Left kidney (tissue), 8 donors: ENCODE measurements at places on chromosomes 5 and 9. TPM values are rescaled to one million over a fixed set of nuclear protein-coding genes. Genes with fewer than 3 reads are reported as not detected.

GRCh38 chr5:97417986-97418385 lies 234.9 kb upstream of the RIOK2 start:
- DNase-seq = no peak

DNA sequence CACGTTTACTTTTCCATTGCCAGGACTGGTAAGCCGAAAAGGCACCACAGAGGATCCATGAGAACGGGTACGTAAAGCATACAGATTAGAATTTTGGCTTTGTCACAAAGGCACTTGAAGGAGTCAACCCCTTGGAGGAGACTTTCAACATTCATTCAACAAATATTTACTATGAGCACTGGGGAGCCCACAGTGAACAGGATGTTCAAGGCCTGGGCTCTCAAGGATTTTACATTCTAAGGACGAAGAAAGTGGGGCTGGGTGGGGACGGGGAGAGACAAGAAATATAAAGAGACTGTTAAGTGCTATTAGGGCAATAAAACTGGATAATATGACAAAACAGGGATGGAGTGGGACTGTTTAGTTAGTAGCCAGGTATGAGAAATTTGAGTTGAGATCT lies 66.0 kb downstream of the KLF4 start:
- DNase-seq = no peak

- no peak for DNase-seq
Observed at GRCh38 chr5:84425365-84425881, 40.7 kb upstream of the EDIL3 start.

DNA sequence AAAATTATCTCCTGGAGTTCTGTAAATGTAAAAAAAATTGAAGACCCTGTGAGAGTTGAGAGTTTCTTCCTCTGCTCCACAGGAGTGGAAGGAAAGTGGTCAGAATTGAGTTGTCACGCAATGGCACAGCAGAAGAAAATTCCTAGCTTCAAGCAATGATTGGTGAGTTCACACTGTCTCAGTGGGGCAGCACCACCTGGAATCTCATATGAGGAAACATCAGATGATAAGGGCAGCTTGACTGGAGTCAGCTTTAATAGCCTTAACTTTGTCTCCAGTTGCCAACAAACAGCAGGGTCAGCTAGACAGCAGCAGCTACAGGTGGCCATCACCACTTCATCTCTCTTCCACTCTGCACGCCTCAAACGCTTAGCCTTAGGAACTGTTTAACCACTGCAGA lies 211.1 kb downstream of the EFNA5 start:
- DNase-seq = no peak

DNA sequence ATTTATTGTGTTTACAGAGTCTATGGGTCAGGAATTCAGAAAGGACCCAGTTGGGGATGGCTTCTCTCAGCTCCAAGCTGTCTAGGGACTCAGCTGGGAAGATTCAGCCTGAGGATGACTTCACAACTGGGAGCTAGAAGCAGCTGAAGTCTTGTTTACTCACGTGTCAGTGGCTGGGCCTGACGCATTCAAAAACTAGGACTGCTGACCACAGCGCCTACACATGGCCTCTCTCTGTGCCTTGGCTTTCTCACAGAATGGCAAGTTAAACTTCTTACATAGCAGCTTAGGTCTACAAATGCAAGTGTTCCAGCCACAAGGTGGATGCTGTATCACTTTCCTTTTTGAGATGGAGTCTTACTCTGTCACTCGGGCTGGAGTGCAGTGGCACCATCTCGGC lies 16.3 kb upstream of the PPP2CA start:
- no peak for DNase-seq

DNA sequence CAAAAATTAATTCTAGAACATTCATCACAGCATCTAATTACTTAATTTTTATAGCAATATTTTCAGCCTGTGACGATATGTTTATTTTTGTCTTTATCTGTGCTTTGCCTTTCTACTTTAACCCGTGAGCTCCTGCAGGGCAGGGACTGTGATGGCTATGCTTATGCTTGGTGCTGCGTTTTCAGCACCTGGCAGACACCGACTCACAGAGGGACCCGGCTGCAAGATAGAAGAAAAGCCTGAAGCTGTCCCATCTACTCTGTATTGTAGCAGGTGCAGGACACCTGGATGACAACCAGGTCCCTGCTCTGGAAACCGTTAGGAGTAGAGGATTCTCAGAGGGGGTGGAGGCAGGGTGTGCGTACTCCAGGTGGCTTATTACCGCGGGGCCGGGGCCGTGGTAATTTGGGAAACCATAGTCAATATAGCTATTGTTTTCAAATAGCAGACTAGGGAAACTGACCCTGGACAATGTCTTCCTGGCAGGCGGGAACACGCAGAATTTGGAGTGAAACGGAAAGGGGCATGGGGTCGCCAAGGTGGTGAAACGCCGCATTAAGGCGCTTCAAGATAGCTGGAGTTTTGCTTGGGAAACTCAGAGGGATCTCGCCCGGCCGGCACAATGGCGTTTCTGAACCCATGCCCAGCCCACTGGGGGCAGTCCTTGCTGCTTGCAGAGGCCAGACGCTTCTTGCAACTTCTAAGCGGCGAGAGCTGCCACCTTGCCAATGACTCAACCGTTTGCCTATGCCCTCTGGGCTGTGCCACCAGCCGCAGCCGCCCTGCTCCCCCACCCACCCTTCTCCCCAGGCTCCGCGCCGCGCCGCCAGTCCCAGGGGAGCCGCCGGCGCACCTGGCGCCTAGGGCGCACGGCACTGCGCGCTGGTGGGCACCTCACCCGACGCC lies 140.1 kb upstream of the PALM2AKAP2 start:
- DNase-seq = peak; percentile 34

DNA sequence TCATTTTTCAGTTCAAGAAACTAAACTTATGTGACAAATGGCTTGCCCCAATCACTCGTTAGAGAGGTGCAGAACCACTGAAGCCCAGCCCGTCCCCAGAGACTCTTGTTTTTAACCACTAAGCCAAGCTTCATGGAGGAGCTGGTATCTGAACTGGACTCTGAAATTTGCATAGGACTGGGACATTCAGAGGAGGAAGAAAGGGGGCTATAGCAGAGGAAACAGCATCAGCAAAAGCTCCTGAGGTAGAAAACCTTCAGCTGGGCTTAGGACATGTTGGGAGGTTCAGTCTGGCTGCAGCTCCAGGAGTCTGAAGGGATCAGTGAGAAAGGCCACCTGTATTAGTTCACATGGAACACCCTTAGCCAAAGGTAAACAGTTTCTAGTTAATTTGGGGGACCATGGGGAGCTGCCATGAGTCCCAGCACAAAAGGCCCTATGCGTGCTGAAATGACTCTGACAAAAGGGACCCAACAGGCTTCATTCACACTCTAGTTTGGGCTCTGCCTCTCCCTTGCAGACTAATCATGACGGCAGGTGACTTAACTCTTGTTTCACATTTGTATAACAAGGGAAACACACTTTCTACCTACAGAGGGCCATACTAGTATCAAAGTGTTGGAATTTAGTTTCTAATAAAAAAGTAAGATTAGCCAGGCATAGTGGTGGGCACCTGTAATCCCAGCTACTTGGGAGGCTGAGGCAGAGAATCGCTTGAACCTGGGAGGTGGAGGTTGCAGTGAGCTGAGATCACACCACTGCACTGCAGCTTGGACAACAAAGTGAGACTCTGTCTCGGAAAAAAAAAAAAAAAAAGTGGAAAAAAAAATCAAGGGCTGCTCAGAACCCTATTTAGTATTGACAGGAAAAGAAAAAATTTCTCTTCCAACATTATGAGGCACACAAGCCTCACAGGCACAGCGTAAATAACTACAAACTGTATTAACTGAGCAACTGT lies 10.2 kb downstream of the FBXO10 start:
- no peak for DNase-seq

DNA sequence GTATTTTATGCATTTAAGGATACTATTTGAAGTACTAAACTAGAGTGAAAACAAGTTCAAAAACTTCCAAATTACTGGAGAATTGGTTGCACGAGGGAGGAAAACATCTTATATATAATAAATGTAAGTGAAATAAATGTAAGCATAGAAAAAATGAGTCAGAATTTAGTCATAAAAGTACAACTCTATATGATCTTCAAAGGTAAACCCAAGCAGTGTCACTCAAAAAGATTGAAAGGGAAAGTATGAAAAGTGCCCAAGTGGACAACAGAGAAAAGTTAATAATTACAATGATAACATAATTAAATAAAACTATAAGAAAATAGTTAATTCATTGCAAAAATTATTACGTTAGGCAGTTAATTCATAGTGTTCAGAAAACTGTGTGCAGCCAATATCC lies 2288.5 kb upstream of the C9orf72 start:
- DNase-seq = no peak

- DNase-seq = no peak
Observed at GRCh38 chr9:68637020-68637419, 68.0 kb upstream of the PIP5K1B start.

DNA sequence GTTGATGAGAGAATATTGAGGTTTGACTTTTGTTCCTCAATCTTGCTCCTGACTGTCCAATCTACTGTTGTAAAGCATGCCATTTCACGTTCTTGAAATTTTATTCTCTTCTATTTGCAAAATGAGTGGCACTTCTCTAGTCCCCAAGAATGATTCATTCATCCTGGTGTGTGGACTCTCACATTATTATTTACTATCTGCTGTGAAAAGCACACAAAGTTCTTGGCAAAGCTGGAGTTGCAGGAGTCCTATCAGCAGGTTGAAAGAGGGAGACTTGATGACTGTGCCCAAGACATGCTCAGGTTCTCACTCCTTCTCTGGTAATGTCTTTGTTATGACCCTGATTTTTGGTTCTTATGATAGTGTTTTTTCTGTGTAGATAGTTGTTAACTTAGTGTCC lies 382.6 kb downstream of the DMRTA1 start:
- no peak for DNase-seq

GRCh38 chr5:149799119-149799623 lies 69.1 kb downstream of the PPARGC1B start:
- DNase-seq = no peak

DNA sequence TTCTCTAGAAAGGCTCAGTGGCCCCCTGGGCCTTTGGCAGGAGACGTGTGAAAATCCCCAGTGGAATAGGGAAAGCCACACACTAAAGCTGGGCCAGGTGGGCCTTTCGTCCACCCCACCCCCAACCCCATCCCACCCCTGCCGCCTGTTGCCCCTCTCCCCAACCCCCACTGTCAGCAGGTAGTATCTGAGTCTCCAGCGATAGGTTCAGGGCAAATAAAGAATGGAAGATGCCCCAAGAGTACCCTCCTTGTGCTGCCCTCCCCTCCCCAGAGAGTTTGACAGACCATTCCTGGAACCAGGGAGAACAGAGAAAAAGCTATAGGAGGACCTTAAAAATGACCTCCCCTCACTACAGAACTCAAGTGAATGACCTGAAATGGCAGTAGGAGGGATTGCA lies 36.7 kb upstream of the UBE2D2 start:
- DNase-seq = no peak

GRCh38 chr9:36542355-36542754 lies 30.3 kb upstream of the MELK start:
- DNase-seq = no peak

DNA sequence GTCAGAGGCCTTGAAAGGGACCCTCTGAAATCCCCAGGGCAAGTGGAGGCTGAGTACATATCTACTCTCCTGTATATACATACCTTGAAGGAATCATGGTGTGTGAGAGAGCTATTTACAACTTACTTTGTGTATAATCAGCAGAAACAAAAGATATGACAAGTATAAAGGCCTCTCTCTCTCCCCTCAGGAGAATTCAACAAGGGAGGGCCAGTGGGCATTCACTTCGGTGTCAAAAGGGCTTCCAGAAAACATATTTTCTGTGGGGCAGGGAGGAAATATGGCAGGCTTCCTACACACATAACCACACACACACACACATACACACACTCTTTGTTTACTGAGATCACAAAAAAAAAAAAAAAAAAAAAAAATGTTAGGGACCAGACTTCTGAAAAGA lies 181.7 kb downstream of the BNC2 start:
- DNase-seq = no peak

DNA sequence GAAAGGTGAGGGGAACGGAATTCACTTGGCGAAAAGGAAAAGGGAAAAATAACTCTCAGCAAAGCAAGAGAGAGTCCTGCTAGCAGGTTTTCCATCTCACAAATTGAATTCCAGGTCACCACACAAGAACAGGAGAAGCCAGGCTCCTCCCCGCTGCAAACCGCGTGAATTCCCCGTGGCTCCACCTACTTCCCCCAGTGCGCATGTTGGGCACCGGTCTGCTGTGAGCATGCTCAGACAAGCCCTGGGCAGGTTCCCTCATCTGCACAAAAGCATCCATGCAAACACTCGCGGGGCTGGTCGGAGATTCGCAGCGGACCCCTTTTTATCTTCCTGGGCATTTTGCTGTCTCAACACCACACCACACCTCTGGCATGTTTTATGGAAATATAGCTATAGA lies 58.5 kb upstream of the S1PR3 start:
- DNase-seq = no peak

- no peak for DNase-seq
Observed at GRCh38 chr5:126446498-126447224, 23.5 kb downstream of the GRAMD2B start.

DNA sequence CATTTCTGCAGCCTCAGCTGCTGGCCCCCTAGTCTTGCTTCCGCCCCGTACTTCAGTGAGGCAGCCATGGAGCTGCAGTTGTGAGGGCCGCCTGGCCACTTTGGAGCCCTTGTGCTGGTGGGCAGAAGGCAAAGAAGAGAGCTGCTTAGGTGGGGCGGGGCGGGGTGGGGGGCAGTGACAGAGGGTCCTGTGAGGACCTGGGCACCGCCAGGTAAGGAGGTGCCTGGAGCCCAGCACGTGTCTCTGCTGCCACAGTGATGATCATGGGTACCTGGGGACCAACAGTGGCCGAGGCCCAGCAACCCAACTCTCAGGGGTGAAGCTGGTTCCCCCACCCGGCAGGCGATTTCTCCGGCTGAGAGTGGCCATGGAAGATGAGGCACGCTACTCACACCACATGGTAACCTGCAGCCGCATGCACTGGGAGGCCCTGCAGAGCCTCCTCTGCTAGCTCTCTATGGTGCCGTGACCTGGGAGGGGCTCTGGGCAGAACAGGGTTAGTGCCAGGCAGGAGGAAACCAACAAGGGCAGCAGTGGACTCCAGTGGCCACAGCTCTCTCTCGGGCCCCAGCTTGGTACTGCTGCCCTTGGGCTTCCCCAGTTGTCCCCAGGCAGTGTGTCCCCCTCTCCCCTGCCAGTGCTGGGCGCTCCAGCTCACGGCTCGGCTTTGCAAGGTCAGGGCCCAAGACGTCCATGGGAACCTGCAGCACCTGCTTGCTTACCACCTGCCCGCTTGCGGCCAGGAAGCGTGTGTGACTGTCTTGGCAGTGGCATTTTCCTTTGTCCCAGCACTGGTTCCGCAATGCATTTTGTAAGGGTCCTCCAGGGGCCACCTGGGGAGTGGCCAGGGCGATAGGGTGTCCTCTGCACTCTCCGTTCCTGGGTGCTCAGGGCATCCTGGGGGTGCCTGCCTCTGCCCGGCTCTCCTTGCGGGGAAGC lies 24.0 kb downstream of the NDUFS6 start:
- no peak for DNase-seq

RNF224 gene
- polyA plus RNA-seq = 13.1 TPM

IFNA2 gene
- not detected for polyA plus RNA-seq

TAF11L14 gene
- polyA plus RNA-seq = not detected

NUDCD2 gene
- polyA plus RNA-seq = 54.0 TPM

PCDHA9 gene
- 0.03 TPM for polyA plus RNA-seq

DNAI1 gene
- 3.0 TPM for polyA plus RNA-seq
